ENCODE measurements at places on chromosomes 3 and 15.
A peak's percentile ranks its signal among the peaks of the same experiment; 100 is the strongest.

DNA sequence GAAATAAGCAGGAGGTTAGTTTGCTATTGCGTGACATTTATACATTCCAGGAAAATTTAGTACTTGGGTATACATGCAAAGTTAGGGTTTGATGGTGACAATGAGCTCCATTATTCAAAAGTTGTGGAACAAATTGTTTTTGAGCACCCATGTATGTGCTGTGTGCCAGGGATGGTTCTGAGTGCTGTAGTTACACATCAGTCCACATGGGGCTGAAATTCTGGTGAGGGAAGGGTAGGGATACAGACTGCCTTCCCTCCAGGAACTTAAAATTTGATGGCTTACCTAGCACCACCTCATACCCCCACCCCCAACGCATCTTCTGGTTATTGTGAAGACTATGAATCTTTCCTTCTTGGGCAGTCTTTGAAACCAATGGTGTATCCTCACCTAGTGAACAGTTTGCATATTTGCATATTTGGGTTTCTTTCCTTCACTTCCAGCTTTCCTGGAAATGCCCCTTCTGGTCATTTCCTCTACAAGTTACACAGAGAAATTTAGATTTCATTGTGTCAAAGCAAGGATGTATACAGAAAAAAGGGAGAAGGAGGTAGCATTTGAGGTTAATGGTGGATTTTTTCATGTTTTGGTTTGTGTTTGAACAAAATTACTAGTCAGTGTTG lies 222.0 kb upstream of the IL12A start:
- DNase-seq: peak; percentile 52

- no peak for DNase-seq
These were observed 783.3 kb upstream of the CADM2 start for GRCh38 chr3:84175449-84175848.

DNA sequence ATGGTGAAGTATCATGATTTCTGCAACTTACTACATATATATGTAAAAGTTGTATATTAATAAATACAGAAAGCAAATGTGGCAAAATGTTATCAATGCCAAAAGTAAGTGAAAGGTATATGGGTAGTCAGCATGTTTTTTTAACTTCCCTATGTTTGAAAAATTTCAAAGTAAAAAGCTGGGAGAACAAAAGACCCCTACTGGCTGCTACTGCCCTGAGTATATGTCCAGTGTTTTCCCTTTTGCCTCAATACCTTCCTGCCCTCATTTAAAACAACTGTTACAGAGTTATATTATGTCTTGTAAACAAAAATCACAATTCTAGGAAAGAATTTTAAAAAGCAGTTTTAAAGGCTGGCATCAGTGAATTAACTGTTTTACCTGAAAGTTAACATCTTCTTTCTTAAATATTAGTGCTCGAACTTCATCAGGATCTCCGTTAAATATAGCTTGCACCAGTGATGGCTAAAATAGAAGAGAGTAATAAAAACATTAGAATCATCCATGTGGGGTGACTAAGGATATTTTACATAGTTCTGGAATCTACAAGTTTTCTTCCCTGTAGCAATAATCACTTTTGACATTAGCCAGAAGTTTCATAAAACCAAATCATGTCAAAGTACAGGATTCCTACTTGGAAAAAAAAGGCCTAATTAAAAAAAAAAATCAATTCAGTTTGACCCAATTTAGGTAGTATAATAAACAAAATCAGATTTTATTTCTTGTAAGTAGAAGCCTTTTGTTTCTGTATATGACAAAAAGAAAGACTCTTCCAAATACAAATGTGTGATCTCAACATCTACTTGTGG lies 2.7 kb downstream of the ANKRD28 start:
- DNase-seq: no peak

GRCh38 chr3:173993299-173993698 lies 595.8 kb downstream of the NLGN1 start:
- no peak for DNase-seq

GRCh38 chr3:195900436-195901355 lies 7.7 kb downstream of the TNK2 start:
- peak; percentile 88 for DNase-seq

DNA sequence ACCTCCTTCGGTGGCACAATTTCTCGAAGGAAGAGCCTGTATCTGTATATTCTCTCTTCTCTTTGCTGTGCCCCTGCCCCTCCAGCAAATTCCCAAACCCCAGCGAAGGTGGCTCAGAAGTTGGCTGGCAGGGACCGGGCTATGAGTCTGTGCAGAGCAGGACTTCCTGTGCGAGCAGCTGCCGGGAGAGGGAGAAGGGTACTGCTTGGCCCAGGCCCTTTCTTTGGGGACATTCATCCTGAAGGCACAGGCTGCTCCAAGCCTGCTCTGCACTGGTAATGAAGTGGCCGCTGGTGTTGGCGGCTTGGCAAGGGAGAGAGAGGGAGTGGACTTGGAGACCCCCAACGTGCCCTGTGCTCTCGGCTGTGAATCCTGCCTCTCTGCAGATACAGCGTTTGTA lies 1.5 kb downstream of the SLC6A11 start:
- DNase-seq: no peak

DNA sequence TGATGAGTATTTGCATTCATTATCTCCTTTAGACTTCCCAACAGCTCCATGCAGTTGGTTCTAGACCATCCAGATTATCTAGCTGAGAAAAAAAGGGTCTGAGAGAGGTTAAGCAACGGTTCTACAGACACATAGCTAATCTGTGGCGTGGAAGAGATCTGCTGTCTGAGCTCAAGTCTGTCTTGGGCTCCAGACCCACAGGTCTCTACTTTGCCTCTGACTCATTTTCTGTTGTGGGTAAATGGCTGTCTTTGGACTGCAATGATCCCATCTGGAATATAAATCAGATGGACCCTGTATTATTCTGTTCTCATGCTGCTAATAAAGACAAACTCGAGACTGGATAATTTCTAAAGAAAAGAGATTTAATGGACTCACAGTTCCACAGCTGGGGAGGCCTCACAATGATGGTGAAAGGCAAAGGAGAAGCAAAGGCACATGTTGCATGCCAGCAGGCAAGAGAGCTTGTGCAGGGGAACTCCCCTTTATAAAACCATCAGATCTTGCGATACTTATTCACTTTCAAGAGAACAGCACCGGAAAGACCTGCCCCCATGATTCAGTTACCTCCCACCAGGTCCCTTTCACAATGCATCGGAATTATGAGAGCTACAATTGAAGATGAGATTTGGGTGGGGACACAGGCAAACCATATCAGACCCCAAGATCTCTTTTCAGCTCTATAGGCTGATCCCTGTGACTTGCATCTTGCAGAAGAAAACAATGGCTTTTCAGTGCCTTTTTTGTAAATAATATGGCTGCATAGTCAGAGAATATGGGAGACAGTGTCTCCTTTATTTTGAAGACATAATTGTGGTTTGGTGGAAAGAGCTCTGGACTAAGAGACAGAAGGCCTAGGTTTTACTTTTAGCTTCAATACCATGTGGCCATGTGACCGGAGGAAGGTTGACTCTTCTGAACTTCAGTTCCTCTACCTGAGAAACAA lies 24.7 kb downstream of the CEMIP start:
- DNase-seq: no peak

- no peak for DNase-seq
These were observed 659.1 kb downstream of the SI start for GRCh38 chr3:164419220-164419619.

- no peak for DNase-seq
These were observed 110.2 kb downstream of the ADCY5 start for GRCh38 chr3:123338620-123339061.

GRCh38 chr3:113454630-113455029 lies 13.3 kb upstream of the CFAP44 start:
- DNase-seq: no peak

GRCh38 chr15:80915472-80915871 lies 74.1 kb downstream of the MESD start:
- DNase-seq: no peak

DNA sequence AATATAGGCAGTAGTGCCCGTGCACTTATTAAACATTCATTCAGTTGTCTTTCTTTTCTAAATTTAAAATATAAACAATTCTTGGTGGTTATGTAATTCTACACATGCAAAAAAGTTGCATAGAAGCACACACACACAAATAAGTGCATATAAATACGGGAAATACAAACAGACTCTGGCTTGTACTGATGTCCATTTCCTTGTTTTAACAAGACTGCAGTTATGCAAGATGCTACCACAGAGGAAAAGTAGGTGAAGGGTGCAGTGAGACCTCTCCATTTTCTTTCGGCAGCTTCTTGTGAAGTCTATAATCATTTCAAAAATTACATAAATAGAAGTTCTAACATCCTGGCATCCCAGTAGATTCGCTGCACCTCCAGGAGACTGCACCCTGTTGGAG lies 130.6 kb upstream of the BCL6 start:
- DNase-seq: no peak

DNA sequence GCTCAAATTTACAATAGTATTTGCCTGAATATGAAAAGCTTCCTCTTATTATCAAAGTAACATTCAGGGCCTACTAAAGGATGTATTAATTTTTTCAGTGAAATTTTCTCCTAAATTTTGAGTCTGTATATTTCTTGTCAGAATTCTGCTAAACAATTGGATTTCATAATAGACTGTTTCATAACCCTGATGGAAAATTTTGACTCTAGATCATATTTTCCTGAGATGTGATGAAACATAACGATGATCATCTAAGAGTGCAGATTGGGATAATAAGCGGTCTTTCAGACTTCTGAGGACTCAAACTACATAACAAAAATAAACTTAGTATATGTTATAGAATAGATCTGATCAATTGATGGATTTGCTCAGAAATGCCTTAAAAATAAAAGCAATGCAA lies 574.5 kb upstream of the TBL1XR1 start:
- DNase-seq: no peak

DNA sequence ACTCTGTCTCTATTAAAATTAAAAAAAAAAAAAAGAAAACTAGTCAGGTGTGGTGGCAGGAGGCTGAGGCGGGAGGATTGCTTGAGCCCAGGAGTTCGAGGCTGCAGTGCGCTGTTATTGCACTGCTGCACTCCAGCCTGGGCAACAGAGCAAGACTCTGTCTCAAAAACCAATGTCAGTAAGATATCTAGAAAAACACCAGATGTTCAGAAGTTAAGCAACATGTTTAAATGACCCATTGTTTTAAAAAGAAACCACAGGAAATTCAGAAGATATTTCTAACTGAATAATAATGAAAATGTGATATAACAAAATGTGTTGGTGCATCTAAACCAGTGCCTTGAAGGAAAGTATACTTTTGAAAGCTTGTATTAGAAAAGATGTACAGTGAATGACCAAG lies 203.4 kb upstream of the CGNL1 start:
- no peak for DNase-seq

DNA sequence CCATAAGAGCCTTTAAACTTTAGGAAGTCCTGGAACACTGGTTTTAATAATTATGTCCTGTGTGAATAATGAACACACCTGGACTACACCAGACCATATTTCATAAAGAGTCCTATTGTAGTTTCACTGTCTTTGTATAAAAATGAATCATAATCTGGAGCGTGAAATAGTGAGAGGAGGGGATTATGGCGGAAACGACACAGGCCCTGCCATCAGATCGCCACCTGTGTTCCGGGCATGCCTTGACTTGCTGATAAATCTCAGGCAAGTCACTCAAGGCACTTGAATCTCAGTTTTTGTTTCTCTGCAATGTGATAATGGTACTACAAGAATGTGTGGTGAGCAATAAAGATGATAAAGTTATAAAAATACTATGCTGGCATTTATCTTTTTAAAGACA lies 995.5 kb downstream of the MCTP2 start:
- DNase-seq: no peak

DNA sequence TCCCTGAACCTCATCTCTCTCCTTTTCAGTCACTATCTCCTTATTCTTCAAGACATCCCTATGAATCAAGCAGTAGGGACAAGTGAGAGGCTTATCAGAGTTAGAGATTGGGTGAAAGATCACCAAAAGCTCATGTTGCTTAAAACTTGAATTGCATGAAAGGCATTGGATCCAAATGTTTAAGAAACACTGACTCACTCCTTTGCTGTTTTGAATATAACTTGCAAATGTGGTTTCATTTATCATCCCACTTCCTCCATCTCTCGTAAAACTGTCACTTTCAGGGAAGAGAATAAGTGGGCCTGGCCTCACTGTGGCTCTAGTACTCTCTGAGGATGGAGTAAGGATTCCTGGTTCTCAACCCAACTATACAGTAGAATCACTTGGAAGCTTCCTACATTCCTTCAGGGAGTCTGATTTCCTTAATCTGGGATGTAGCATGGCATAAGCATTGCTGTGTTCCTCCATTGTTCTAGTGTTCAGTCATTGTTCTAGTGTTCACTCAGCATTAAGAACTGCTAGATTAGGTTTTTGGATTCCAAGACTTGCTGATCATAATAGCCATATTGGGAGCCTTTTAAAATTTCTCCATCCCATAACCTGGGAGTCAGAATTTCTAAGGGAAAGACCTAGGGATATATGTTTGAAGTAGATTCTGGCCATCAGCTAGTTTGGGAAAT lies 171.8 kb downstream of the TMEM108 start:
- no peak for DNase-seq

DNA sequence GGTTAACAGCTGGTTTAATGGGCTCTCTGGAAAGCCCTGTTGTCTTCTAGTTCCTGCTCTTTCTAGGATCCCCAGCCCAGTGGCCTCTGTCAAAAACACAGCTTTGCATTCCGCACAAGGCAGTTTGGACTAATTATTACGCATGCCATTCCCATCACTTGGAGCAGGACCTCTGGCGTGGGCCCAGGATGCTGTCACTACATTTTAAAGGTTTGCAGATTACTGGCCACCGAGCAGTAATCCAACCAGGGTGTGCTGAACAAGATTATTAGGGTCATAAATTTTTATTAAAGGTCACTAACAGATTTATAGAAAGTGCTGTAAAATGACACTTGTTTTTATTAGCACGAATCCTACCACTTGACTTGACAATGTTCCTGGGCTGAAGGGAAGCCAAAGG lies 143.6 kb upstream of the SLC6A11 start:
- no peak for DNase-seq

GRCh38 chr3:98994128-98994762 lies 92.8 kb upstream of the DCBLD2 start:
- no peak for DNase-seq

GRCh38 chr3:143016321-143016972 lies 15.1 kb downstream of the U2SURP start:
- DNase-seq: no peak

DNA sequence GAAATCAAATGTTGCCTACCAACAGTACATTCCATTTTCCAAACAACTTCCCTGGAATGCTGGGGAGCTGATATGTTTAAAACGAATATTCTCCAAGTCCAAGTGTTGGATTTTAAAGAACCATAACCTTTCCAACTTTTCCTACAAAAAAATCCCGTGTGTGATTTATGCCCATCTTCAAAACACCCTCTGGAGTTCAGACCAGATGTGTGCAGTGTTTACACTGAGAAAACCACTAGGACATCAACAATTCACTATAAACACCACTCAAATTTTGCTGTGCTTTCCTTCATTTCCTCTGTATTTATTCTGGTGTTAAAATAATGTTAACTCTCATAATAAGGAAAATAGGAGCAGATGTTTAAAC lies 2.4 kb downstream of the VGLL4 start:
- DNase-seq: no peak

DNA sequence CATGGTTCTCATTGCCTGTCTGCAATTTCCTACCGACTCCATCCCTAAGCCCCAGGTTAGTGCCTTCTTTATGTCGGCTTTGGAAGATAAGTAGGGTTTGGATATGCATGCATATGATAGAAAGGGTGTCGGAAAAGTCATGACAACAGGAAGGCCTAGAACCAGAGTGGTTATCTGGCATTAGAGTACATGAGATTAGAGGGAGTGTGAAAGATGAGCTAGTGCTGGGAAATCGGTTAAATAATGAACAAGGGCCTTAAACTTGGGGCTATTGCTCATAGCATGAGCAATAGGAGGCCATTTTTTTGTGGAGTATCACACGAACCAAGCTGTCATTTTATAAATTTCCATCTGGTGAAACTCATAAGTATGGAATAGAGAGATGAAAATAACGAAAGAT lies 54.0 kb upstream of the LPP start:
- DNase-seq: no peak
